ENCODE measurements at places on chromosomes 6 and 20. TPM values are rescaled to one million over a fixed set of nuclear protein-coding genes. Genes with fewer than 3 reads are reported as not detected.

- DNase-seq: no peak
These were observed 100.2 kb downstream of the PERP start for GRCh38 chr6:138007014-138007472.

- DNase-seq: peak; percentile 43
These were observed 441.1 kb upstream of the JARID2 start for GRCh38 chr6:14804785-14805210.

ETV7 gene
- total RNA-seq: 0.79 TPM

DNA sequence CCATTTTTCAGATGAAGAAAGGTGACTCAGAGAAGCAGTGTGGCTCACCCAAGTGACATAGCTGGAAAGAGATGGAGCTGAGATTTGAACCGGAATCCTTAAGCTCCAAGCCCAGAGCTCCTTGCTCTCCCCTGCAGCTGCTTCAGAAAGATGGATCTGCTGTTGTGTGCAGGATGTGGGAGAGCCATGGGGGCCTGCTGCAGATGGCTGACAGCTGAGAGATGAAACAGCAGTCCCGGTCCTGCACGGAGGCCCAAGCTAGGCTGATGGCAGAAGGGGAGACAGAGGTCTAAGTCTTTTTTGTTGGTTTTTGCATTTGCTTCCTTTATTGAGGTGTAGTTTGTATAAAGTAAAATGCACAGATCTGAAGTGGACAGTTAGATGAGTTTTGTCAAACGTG is 69.8 kb upstream of the FOXP4 start:
- no peak for DNase-seq

PAK5 gene
- total RNA-seq: 0.48 TPM

GRCh38 chr6:149323925-149324324 is 6.4 kb downstream of the TAB2 start:
- no peak for DNase-seq

DNA sequence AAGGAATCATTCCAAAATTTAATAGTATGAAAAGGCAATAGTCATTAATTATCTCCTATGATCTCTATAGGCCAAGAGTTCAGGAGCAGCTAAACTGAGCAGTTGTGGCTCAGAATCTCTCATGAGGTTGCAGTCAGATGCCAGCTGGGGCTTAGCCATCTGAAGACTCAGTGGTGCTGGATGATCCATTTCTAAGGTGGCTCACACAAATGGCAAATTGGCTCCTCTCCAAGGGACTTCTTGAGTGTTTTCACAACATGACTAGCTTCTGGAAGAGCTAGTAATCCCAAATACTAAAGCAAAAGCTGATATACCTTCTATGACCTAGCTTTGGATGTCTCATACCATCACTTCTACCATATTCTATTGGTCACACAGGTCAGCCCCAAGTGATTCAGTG is 104.2 kb downstream of the HAO1 start:
- DNase-seq: no peak

DNA sequence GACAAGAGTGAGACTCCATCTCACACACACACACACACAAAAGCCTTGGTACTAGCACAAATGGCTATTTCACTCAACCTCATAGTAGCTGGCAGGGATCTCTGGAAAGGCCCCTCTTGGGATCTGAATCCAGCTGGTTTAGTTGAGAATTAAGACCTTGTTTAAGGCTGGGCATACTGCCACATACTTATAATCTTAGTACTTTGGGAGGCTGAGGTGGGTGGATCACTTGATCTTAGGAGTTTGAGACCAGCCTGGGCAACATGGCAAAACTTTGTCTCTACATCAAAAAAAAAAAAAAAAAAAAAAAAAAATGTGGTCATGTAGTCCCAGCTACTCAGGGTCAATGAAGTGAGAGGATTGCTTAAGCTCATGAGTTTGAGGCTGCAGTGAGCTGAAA is 628.3 kb downstream of the MMUT start:
- no peak for DNase-seq

DNA sequence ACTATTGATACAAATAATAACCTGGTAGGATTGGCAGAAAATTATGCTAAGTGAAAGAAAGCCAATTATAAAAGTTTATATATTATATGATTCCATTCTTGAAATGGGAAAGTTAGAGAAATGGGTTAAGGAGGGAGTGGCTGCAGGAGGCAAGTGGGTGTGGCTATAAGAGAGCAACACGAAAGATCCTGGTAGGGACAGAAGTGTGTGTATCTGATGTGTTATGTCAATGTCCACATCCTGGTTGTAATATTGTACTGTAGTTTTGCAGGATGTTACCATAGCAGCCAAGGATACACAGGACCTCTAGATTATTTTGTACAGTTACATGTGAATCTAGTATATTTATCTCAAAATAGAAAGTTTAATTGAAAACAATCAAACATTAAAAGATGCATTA is 46.8 kb downstream of the SNX5 start:
- no peak for DNase-seq

- DNase-seq: no peak
These were observed 1.5 kb upstream of the NINL start for GRCh38 chr20:25586877-25587276.

- DNase-seq: no peak
These were observed 107.8 kb upstream of the CCN2 start for GRCh38 chr6:132058975-132059374.

OPN5 gene
- total RNA-seq: 0.05 TPM

DNA sequence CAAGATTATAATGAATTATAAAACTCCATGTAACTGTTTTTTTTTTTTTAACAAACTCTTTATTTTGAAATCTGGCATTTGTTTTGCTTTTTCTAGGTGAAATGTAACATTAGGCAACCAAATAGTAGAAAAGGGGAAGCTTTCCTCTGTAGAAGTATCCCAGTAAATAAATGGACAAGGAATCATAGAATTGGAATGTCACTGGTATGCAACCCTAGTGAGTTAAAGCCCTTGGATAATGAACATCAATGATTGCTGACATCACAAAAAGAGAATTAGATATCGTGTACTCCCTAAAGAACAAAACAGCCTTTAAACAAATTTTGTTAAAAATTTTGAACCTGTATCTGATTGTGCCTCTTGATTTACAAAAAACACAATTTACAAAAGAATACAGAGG is 93.9 kb upstream of the OGFRL1 start:
- no peak for DNase-seq

MAS1 gene
- total RNA-seq: 0.05 TPM

DNA sequence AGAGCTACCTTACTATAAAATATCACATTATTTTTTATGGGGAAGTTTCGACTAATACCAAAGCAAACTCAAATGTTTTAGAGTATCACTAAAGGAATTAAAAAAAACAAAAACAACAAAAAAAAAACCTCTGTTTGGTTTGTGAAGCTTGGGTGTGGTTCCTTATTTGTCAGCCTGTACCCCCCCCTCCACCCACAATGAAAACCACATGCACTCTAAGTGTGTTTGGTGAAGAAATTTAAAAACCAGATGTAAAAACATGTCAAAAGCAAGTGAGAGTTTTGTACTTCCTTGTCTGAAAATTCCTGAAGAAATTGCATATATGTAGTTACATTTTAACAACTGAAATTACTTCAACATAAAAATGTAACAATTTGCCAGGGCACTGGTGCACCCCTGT is 3.1 kb downstream of the STK38 start:
- no peak for DNase-seq

- DNase-seq: no peak
These were observed 126.7 kb downstream of the UNC5CL start for GRCh38 chr6:40912158-40912946.

GRCh38 chr20:2930538-2930937 is 57.3 kb downstream of the PTPRA start:
- DNase-seq: no peak

DNA sequence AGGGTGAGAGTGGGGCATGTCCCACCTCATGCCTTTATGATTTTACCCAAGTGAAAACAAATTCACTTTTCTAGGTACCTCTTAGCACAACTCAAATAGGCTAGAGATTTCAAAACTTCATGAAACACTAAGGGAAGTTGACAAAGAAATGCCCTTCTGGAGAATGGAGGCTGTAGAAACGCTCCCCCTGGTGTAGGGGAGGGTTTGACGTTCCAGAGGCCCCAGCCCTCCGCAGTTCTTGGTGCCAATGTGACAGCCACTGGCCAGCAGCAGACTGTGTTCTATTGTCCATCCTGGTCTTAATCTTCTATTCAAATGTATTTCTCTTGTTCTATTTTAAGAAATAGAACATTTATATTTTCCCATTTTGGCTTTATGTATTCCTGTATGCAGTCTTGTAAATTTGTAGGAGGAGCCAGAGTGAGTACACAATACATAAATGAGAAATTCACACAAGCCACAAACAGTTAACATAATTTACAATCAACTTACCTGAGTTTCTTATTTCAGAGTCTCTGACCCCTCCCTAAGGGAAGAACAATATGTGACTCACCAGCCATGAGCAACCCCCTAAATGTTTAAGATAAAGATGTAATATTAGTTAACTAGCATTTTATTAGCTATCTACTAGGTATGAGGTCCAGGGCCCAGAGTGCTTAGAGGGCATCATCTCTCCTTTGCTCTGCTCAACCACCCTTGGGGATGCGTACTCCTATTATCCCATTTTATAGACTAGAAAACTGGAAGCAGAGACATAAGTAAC is 8.8 kb upstream of the MUC21 start:
- no peak for DNase-seq

PRSS16 gene
- 2.0 TPM for total RNA-seq

DNA sequence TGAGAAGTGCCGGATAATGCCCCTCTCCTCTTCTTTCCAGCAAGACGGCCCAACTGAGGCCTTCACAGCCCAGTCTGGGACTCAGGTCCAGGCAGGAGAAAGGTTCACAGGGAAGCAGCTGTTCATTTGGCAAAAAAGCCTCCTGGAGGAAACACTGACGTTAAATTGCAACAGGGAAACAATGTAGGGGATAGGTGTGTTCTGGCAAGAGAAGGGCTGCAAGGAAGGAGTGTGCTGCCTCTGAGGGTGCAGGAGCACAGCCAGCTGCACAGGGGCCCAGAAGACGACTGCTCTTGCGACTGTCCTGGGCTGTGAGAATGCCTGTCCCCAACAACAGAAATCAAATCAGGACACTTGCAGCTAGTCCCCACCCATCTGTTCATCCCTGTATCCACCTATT is 70.6 kb upstream of the PMEPA1 start:
- DNase-seq: no peak

GRCh38 chr6:106537662-106538061 is 91.6 kb downstream of the RTN4IP1 start:
- DNase-seq: no peak

DNA sequence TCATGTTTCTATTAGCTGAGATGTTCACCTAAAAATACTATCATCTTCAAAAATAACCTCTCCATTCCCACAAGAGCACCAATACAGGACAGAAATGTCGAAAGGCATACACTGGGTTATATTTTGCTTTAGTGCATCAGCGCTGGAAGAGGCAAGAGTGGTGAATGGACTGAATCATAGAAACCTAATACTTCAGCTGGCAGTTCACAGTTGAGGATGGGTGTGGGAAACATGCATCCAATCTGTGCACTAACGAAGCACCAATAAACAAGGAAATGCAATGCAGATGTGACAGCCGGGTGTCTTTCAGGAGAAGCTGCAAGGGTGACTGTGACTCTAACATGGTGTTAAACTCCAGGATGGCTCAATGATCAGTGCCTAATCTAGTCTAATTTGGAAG is 365.8 kb downstream of the ESR1 start:
- no peak for DNase-seq

GRCh38 chr6:38212579-38212978 is 393.1 kb downstream of the ZFAND3 start:
- no peak for DNase-seq

GRCh38 chr6:111175109-111175508 is 87.8 kb downstream of the SLC16A10 start:
- DNase-seq: no peak

GRCh38 chr6:87828044-87828443 is 126.0 kb upstream of the AKIRIN2 start:
- DNase-seq: no peak
